Activated CD8-positive, alpha-beta T cell treated with anti-CD3 and anti-CD28 coated beads, Interleukin-2, amount 10 ng/mL, durations not matched to agents 7 days and 5 days (primary cell): ENCODE measurements at places on chromosomes 7 and 10. TPM values are rescaled to one million over a fixed set of nuclear protein-coding genes. Genes with fewer than 3 reads are reported as not detected.

GRM8 gene
- not detected for total RNA-seq

ZNF239 gene
- total RNA-seq = 0.52 TPM

SYT15B gene
- 0.32 TPM for total RNA-seq

NOS3 gene
- 13.8 TPM for total RNA-seq

GPR85 gene
- total RNA-seq = not detected

INSYN2A gene
- not detected for total RNA-seq

NXPH1 gene
- total RNA-seq = not detected

CARD11 gene
- total RNA-seq = 178 TPM

TMEM176B gene
- total RNA-seq = not detected

NCF1 gene
- total RNA-seq = 3.0 TPM

ZNF804B gene
- not detected for total RNA-seq

C10orf143 gene
- total RNA-seq = 4.4 TPM

ITPRID1 gene
- not detected for total RNA-seq

FEZF1 gene
- total RNA-seq = not detected

TMEM236 gene
- total RNA-seq = not detected

RPEL1 gene
- total RNA-seq = not detected

SPAM1 gene
- total RNA-seq = not detected

RSPH10B2 gene
- 1.1 TPM for total RNA-seq

INHBA gene
- not detected for total RNA-seq

MLXIPL gene
- not detected for total RNA-seq

BMPER gene
- total RNA-seq = not detected

CRYGN gene
- total RNA-seq = 0.50 TPM

HOXA5 gene
- not detected for total RNA-seq
